GM12891 (cell line): ENCODE measurements at places on chromosomes 2 and 18.

DNA sequence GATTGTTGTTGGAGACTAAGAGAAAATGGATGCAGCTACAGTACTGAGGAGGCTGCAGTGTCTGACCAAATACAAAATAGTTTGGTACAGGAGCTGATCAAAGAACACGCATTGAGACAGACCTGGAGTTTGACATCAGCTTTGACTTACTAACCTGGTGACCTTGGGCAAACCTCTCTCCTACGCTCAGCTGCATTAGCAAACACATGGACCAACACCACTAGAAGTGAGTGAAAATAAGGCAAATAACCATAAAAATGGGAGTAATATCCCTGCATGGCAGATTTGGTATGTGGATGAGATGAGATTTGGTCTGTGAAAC is 126.5 kb downstream of the LPIN1 start:
- no peak for DNase-seq

GRCh38 chr2:75503048-75503607 is 57.6 kb downstream of the EVA1A start:
- no peak for DNase-seq

GRCh38 chr2:241092677-241093076 is 9.4 kb downstream of the MTERF4 start:
- no peak for DNase-seq

GRCh38 chr2:230060672-230061293 is 7.9 kb downstream of the SLC16A14 start:
- DNase-seq: no peak

DNA sequence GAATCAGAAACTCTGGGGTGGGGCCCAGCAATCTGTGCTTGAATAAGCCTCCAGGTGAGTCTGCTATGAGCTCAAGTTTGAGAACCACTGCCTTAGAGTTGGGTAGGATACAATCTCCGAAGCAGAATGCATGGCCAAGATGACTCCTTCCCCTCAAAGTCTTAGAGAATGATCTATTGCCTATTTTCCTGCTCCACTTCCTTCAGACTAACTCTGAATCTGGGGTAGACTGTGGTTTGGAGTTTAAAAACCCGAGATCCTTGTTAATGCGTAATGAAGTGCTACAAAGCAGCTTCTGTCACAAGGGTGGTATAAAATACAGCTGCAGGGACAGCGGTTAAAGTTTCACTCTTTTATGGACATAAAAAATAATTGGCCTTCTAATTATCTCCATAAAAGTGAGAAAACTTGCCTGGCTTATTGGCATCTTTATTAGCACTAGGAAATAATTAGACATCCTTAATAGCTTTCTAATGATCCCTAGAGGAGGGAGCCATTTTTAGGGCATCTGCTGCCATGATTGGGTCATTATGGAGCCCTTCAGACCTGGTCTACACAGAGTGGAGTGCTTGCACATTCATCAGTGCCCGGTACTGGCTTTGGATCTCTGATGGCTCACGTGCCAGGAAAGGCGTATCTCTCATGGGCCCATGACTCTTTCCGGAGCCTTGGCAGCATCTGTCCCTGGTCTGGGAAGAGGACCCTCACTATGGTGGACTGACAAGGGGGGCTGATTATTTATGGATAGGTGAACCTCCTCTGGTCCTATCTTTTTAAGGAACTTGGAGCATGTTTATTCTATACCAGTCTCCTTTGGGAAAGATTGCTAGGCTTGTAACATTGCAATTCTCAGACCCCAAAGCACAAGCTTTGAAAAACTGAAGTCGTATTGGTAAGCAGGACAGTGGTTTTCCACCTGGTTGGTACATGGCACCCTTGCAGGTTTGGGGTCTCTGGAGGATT is 28.2 kb downstream of the SIX2 start:
- no peak for DNase-seq

- no peak for DNase-seq
These were observed 25.1 kb upstream of the GPR17 start for GRCh38 chr2:127620866-127621265.

GRCh38 chr2:159557437-159558034 is 58.8 kb downstream of the BAZ2B start:
- DNase-seq: no peak

DNA sequence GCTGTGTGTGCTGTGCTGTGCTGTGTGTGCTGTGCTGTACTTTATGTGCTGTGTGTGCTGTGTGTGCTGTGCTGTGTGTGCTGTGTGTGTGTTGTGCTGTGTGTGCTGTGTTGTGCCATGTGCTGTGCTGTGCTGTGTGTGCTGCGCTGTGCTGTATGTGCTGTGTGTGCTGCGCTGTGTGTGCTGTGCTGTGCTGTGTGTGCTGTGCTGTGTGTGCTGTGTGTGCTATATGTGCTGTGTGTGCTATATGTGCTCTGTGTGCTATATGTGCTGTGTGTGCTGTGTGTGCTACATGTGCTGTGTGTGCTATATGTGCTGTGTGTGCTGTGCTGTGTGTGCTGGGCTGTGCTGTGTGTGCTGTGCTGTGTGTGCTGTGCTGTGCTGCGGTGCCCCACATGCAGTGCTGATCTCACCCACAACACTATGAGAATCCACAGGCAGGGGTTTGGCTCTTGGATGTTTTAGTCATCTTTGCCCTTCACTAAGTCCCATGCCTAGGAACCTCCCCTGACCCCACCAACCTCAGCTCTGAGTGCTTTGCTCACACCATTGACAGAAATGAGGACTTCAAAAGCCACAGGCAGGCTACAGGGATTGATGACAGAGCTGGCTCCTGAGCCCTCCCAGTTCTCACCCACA is 30.5 kb upstream of the MAL start:
- DNase-seq: no peak

DNA sequence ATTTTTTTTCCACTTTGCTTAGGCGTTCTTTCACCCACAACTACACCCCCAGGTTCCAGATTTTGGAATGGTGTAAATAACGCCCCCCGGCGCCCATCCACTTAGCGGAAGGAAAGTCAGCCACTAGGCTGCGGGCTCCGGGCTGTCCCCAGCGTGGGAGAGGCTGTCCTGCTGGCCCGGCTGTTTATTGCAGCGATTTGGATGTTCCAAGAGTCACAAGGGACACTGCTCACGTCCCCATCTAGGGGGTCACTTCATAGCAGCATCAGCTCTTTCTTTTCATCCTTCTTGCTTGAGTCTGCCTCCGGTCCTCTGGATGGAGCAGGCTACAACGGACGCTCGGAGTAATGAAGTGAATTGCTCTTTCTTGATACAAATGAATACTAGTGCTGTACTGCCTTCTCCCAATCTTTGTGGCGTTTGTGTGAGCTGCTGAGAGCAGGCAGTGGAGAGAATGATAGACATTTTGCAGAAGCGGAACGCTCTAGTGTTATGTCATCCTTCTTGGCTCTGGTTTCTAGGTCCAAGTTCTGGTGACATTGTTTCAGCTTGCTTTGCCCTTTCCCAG is 50.7 kb upstream of the PAIP2B start:
- no peak for DNase-seq

- no peak for DNase-seq
These were observed 213.8 kb downstream of the BCL2 start for GRCh38 chr18:63105636-63106316.

- no peak for DNase-seq
These were observed 91.9 kb upstream of the ANKRD30BL start for GRCh38 chr2:132253496-132254305.

GRCh38 chr2:127080226-127080937 is 26.6 kb downstream of the BIN1 start:
- no peak for DNase-seq

DNA sequence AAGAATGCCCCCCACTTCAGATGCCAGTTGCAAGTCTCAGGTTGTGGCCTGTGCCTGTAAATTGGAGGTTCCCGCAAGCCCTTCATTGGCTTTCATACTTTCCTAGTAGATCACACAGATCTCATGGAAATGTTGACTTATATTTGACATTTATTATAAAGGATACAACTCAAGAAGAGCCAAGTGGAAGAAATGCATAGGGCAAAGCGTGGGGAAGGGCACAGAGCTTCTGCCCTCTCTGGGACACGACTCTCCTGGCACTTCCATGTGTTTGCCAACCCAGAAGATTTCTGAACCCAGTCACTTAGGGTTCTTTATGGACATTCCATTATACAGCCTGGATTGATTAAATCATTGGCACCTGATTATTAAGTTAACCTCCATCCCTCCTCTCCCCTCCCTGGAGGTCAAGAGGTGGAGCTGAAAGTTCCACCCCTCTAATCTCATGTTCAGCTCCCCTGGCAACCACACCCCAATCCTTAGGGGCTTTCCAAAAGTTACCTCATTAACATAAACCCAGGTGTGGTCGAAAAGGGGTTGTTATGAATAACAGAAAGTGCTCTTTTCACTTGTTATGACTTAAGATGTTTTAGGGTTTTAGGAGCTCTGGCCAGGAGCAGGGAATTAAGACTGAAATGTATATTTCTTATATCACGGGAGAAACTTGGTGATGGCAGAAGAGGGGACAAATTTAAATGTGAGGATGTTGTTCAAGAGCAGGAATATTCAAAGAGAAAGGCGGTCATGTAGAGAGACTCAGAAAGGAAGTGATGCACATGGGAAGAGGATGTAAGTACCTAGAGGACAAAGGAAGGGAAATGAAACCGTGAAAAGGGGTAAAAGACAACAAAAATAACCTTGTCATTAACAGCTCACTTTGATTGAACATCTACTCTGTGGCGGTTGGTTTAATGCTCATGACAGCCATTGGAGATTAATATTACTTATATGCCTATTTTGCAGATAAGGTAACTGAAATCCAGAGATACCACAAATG is 31.8 kb downstream of the SP100 start:
- DNase-seq: no peak

DNA sequence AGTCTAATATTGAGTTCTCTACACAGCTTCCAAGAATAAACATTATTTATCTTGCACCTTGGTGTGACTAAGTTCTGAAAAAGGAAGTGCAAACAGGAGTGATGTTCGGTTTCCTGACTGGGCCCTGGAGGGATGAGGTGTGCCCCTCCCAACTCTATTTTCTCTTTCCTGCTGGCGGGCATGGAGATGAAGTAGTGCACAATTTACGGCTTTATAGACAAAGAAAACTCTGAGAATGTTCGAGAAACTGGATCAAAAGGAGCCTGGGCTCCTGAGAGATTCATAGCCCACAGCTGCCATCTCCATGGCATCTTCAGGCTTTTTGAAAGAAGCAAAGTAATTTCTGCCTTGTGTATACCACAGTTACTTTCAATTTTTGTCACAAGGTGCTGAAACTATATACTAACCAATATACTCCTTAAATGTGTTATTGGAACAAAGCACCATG is 22.3 kb downstream of the LRATD1 start:
- no peak for DNase-seq

DNA sequence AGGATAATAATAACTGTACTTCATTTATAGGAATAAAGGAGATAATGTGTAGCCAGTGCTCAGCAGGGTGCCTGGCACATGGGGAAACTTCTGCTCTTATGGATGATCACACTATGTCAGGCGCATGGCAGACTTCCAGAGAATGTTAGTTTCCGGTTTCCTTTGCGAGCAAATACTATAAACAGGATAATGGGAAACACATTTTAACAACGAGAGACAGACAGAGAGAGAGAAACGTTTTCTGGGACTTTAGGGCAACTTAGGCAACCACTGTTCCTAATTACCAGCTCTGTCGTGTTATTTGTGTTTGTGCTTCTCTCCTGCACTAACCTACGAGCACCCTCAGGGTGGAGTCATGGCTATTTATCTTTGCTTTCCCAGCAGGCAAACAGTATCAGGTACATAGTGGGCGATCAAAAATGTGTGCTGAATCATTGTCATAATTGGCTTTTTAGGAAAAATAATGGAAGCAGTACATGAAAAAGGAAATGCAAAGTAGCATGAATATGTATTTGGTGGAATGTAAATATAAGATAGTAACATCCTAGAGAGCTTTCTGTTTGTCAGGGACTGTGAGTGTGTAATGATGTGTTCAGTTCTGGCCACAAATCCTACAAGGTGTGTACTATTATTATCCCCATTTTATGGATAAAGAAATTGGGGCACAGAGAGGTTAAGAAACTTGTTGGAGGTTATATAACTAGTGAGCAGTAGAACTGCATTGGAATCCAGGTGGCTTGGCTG is 36.8 kb upstream of the IGFBP2 start:
- DNase-seq: no peak

DNA sequence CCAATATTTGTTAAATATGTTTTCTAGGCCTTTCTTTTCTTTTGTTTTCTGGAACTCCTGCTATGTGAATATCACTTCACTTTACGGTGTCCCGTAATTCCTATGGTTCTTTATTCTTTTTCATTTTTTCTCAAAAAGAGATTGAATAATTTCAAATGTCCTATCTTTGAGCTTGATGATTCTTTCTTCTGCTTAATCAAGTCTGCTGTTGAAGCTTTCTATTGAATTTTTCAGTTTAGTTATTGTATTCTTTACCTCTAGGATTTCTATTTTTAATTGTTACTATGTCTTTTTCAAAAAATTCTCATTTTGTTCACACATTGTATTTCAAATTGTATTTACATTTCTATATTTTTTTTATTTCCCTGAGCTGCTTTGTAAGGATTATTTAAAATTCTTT is 45.5 kb upstream of the COL3A1 start:
- DNase-seq: no peak

- no peak for DNase-seq
These were observed 32.7 kb downstream of the PDIA6 start for GRCh38 chr2:10779776-10780490.

GRCh38 chr2:237486819-237487448 is at the start of gene MLPH:
MLPH (plus strand) TSS chr2:237487251; CDS start chr2:237493427, 6,176 bp downstream.
- DNase-seq: no peak

GRCh38 chr2:100802066-100802465 is 17.9 kb upstream of the NPAS2 start:
- DNase-seq: no peak

GRCh38 chr2:28224648-28225472 is 167.8 kb upstream of the FOSL2 start:
- no peak for DNase-seq

- DNase-seq: no peak
These were observed 12.3 kb downstream of the HDAC4 start for GRCh38 chr2:239388236-239389151.

DNA sequence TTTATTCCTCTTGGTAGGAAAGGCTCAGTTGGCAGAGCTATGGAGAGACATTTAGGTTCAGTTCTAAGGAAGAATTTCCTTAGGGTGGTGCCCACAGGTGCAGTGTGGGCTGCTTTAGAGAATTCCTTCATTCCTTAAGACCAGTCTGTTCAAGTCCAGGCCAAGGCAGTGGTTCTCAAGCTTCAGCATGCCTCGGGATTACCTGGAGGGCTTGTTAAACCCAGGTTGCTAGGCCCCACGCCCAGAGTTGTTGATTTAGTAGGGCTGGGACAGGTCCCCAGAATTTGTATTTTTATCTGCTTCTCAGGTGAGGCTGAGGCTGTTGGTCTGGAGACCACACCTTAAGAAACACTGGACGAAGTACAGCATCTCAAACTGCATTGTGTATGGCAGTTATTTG is 68.9 kb downstream of the CERS6 start:
- DNase-seq: no peak

- DNase-seq: peak; percentile 2
These were observed 115.7 kb upstream of the LRATD1 start for GRCh38 chr2:14516844-14517243.

- DNase-seq: no peak
These were observed 669.4 kb downstream of the CPS1 start for GRCh38 chr2:211225784-211226183.
